ENCODE measurements at places on chromosomes 3 and 15.

- DNase-seq: no peak
These were observed 491.2 kb upstream of the PDZRN3 start for GRCh38 chr3:74115906-74116305.

DNA sequence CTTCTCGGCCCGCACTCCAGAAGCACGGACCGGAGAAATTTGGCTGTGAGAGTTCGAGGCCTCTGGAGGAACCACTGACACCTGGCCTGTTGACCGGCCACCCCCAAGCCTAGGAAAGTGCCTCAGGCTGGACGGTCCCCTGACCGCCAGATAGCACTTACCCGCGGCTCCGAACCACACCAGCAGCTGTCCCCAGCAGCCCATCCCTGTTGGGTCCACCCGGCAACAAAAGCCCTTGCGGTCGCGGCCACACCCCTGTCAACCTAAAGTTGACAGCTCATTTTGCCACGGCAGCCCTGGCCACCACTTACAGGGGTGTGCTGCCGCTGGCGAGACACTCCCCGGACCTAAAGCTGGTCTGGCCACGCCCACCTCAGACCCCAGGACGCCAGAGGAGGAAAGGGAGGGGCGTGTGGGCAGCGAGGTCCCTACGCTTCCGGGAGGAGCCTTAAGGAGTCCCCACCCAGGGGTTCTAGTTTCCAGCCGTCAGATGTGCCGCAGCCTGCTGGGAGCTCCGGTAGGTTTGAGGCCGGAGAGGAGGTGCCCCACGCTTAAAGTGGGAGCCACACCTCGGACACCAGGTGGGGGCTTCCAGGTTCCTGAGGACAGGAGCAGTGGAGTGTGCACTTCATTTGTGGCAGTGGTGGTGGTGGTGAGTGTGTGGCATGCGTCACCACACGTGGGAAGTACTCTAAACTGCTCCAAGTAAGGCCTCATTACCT, at the start of gene LTK:
Gene LTK, minus strand, starts transcription at position 322 of the 722 bp plus-strand sequence. Its CDS starts 118 bp downstream, at position 204.
- no peak for DNase-seq

DNA sequence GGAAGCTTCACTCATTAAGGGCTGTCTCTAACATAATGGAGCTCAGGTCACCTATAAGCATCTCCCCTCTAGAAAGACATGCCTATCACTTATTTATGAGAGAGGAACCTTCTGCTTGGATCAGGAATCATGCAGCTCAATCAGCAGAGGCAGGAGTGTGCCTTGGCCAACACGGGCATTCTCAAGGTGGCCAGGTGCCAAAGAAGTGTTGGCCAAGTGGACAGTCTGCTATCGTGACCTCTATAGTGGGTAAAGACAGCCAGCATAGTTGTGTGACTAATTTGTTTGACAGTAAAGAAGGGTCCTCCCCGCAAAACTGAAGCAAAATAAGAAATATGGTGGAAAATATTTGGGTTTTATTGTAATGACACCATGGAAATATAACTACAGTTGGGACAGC, 14.7 kb upstream of the AGTR1 start:
- no peak for DNase-seq

DNA sequence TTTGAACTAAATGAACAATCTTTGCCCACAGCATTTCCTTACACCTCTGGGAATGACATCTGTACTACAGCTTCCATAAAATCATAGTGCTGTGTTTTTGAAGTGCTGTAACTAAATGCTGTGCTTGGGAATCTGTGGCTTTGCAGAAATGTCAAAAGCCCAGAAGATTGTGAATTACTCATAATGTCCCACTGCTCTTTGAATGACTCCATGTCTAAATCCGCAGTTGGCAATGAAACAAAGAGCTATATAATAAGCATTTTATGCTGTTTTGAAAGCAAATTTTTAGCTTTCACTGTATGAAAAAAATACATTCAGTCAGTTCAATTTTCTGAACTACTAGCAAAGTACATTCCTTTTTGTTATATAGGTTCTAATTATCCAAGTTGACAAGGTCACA, 88.6 kb upstream of the ADAMTS17 start:
- DNase-seq: no peak

DNA sequence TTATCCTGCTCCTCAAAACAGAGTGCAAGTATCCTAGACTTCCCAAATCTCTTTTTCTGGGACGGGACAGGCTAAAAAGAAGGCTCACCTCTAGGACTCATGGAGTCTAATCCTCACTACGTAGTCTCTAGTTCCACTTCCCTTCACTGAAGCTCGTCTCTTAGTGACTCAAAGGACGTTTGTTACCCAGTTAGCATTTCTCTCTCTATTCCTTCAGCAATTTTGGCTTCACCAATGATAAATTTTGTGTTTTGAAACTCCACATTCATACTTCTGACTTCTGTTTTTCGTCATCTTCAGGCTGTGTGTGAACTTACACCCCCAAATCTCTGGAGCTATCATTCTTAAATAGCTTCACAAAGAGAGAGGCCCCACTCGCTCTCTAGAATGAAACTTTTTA, 627.1 kb downstream of the NAALADL2 start:
- no peak for DNase-seq

GRCh38 chr3:61857297-61857696, 295.9 kb downstream of the PTPRG start:
- DNase-seq: no peak

GRCh38 chr3:103009609-103010008, 574.8 kb downstream of the ZPLD1 start:
- DNase-seq: no peak

GRCh38 chr3:167866331-167866730, 130.8 kb downstream of the SERPINI1 start:
- DNase-seq: no peak

DNA sequence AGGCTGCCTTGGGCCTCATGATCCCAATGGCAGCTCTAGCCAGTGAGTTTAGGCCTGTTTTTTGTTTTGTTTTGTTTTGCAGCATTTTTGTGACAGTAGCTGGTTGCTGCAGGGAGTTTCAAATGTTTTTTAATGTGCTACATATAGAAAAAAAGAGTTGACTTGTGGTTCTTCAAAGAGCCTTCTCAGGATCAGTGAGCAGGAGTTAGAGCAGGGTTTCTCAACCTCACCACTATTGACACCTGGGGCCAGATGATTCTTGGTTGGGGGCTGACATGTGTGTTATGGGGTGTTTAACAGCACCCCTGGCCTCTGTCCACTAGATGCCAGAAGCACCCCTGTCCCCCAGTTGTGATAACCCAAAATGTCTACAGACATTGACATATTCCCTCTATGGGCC, 17.9 kb downstream of the APH1B start:
- no peak for DNase-seq

DNA sequence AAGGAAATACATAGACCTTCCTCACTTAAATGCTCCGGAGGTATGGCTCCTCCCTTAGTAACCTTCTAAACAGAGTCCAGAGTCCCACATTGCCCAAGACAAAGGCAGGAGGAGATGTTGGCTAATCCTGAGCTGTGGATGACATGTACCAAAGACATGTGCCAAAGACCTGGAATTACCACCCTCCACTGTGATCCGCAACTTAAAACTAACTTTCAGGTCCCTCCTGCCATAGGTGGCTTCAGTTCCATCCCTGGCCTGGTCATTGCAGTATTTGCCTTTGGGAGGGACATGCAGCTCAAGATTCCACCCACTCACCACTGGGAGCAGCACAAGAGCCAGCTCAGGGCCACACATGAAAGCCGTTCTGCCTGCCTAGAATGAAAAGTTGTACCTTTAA, 28.0 kb downstream of the MYZAP start:
- DNase-seq: no peak

- no peak for DNase-seq
These were observed 82.8 kb upstream of the CDV3 start for GRCh38 chr3:133490468-133491351.

GRCh38 chr3:186220911-186221645, 112.2 kb upstream of the ETV5 start:
- no peak for DNase-seq

- DNase-seq: no peak
These were observed 28.9 kb downstream of the CFAP91 start for GRCh38 chr3:119731560-119732343.
